ENCODE measurements at places on chromosomes 3 and 15.

GRCh38 chr3:12115104-12115503, 43.6 kb downstream of the TIMP4 start:
- DNase-seq = no peak

DNA sequence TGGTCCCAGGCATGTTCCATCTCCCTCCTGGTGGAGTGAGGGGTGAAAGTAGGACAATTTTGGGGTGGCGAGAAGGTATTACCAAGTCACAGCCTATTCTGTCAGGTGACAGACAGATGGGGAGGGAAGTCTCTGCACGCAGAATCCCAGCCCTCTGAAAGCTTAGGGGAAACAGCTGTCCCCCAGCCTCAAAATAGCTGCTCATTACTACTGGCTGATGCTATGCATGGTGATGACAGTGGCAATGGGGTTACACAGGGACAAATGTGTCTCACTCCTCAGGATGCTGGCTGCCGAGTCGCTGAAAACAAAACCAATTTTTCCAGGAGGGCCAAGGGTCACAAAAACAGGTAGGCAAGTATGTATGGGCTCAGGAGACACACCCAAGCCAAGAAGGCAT, 68.8 kb upstream of the OXTR start:
- DNase-seq = no peak

GRCh38 chr15:77033417-77033728, 37.5 kb downstream of the TSPAN3 start:
- no peak for DNase-seq

DNA sequence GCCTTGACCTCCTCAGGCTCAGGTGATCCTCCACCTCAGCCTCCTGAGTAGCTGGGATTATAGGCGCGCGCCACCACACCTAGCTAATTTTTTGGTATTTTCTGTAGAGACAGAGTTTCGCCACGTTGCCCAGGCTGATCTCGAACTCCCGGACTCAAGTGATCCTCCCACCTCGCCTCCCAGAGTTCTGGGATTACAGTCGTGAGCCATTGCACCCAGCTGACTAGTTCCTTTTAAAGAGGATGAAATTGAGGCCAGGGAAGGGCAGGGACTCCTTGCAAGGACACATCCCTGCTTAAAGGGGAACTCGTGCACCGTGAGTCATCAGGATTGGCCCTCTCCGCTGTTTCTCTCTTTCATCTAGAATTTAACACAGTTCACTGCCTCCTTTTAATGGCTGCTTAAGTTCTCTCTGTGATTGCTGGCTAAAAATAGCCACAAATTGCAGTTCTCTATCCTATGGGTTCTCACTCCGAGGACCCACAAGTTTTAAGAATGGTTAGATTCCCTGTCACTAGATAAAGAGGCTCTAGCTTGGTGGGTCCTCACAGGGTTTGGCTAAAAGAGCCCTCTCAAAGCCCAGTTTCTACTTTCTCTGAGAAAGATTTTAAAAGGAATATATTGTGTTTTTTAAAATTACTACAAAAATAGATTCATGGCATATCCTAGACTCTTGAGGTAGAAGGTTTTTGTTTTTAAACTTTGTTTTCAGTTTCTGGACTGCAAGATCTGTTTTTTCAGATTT, 1.4 kb downstream of the CRTAP start:
- no peak for DNase-seq

GRCh38 chr3:98240131-98240530, 23.9 kb upstream of the OR5H6 start:
- DNase-seq = no peak

DNA sequence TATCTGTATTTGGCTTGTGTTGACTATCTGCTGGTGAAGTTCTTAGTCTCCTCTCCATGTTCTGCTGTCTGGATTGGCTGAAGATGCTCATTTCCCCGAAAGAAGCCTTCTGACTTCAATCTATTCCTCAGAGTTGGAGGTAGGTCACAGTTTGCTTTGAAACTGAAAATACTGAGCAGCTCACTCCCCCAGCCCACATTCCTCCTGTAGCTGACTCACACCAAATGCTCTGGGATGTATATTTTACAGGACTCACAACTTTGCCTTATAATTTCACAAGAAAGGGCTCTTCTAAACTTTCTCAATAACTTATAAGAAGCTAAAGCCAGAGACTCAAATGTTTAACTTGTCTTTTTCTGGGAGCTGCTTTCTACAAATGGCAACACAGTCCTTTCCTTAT, 36.3 kb upstream of the SNX4 start:
- DNase-seq = no peak

All from NCI-H2171 treated with DMSO at 0.1 percent for 48 hours (cell line).